ENCODE measurements at places on chromosomes 7 and 10.

GRCh38 chr7:73870041-73870492, 9.1 kb downstream of the TMEM270 start:
- DNase-seq = no peak

GRCh38 chr10:80477813-80478212, 23.7 kb downstream of the TSPAN14 start:
- no peak for DNase-seq

DNA sequence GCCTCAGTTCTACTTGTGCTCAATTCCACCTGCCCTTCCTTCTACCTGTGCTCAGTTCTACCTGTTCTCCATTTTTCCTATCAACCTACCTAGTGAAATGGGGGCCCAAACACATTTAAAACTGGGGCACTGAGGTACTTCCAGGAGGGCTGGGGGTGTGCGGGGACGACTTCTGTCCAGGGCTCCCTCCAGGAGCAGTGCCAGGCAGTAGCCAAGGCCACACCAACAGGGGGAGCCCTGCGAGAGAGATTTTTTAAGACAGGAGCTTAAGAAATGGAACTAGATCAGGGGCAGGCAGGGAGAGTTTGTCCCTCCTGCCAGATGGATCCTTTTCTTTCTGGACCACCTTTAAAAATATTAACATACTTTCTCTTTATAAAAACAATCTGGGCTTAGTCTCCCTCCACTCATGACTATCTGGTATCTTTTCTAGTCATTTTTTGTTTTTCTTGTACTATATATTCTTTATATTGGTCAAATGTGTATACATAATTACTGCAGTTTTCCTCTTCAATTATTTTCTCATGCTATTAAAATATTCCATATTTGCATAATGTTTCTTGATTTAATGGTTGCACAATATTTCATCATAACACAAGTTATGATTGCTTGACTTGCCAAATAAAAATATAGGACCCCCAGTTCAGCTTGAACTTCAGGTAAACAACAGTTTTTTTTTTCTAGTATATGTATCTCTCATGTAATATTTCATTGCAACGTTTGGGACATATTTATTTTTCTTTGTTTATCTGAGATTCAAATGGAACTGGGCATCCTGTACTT, 47.3 kb upstream of the INSYN2A start:
- no peak for DNase-seq

- no peak for DNase-seq
Measured at GRCh38 chr10:12960334-12960898, 41.1 kb downstream of the CCDC3 start.

DNA sequence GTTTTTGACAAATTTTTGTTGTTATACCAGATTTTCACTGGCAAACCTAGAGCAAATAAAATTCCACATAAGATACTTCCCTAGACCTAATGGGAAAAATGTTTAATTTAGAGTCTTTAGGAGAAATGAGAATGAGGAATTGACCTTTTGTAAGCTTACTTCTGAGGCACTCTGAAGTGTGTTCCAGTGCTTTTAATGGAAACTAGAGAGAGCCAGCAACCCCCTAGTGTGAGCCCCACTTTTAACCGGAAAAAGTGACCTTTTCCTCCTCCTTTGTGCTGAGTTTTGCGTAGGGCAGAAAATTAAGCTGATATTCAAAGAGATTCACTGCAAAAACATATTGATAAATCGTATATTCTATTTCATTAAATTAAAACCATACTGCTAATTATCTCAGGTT, 5.2 kb downstream of the IKZF1 start:
- DNase-seq = no peak

DNA sequence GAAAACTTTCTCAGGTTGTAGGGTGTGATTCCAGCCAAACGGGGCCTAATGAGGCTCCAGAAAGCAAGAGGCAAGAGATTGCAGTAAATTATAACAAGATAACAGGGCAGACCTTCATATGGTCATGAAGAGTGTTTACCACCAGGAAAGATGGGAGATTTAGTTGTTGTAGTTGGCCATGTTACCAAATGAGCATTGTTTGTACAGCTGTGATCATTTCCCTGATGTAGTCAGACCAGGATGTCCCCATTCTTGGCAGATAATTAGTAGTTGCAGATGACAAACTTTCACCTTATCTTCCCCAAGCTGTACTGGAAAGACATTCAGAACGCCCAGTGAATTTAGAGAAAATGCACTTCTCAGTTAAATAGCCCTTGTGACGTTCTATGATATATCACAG, 630.8 kb downstream of the ANKRD7 start:
- DNase-seq = no peak
